ENCODE measurements at places on chromosomes 11 and 22.

- DNase-seq, result peak; percentile 43
Measured at GRCh38 chr11:120108154-120108784, 29.6 kb downstream of the TRIM29 start.

- DNase-seq, result no peak
Measured at GRCh38 chr22:27990879-27991278, 71.8 kb upstream of the PITPNB start.

DNA sequence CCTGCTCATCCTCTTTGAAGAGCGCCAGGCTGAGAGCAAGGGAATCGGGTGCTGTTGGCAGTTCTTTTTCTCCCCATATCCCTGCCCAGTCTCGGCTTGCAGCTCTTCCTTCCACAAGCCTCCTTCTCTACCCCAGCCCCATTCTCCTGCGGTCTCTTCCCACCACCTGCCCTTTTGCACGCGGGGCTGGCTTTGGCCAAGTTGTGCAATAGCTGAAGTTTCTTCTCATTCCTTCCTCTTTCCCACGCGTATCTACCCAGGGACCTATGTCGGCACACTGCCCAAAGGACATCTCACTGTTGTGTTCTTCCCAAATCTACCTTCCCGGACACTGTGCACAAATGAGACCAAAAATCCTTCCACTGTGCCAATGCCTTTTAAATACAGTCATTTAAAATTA lies 22.3 kb upstream of the HTR3A start:
- DNase-seq, result peak; percentile 79

DNA sequence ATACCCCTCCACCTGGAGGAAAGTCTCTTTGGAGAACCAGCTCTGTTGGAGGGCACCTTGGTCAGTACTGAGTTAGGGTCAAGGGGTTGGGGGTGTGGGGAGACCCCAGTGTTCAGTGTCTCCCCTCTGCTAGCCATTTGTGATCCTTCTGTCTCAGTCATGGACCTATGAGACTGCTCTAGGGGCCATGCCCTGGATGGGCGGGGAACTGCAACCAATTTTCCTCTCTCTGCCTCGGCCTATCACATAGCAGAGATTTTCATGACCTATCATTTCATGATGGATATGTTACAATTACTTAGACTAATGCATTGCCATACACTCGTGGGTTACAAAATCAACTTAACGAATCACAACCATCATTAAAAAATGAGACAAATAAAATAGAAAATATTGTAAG lies 7.4 kb downstream of the OTOG start:
- DNase-seq, result no peak

DNA sequence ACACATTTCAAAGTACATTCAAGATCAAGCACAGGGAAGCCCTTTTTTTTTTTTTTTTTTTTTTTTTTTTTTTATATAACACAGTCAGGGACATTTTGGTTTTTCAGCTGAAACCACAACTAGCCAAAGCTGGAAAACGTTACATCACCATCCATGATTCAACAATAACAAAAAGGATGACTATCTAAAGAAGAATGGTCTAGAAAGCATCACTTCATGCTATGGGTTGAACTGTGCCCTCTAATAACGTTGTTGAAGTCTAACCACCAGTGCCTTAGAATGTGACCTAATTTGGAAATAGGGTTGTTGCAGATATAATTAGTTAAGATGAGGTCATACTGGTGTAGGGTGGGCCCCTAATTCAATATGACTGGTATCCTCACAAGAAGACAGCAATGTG lies 46.6 kb downstream of the MTMR2 start:
- no peak for DNase-seq

DNA sequence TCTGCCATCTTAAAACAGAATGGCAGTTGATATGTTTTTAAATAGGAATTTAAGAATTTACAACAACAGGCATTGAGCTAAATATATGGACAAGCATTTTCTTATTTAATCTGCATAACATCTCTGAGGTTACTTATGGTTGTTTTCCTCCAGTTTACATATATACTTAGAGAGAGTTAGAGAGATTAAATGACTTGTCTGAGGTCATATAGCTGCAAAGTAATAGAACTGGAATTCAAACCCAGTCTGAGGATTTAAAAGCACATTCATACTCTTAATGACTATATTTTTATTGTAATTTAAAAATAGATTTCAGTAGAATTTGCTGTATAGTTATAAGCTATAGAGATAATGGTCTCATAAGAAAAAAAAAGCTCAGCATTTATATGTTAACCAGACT lies 81.4 kb upstream of the GRIK4 start:
- no peak for DNase-seq

GRCh38 chr11:12600829-12601228 lies 73.4 kb upstream of the TEAD1 start:
- DNase-seq, result no peak

- DNase-seq, result no peak
Measured at GRCh38 chr11:66055021-66055420, 2.9 kb downstream of the SF3B2 start.

DNA sequence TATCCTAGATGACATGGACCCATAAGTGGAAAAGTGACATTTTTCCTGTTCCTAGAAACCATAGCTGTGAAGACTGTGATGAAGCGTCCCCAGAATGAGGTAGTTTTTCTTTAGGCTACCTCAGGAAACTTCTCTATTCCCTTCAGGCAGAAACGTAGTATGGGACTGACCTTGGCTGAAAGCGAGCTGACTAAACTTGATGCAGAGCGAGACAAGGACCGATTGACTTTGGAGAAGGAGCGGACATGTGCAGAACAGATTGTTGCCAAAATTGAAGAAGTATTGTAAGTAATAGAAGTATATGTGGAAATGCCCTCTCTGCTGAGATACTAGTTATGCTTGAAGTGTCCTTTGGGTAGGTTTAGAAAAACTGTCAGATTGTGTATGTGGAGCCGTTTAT lies 64.7 kb upstream of the GRIK4 start:
- no peak for DNase-seq

DNA sequence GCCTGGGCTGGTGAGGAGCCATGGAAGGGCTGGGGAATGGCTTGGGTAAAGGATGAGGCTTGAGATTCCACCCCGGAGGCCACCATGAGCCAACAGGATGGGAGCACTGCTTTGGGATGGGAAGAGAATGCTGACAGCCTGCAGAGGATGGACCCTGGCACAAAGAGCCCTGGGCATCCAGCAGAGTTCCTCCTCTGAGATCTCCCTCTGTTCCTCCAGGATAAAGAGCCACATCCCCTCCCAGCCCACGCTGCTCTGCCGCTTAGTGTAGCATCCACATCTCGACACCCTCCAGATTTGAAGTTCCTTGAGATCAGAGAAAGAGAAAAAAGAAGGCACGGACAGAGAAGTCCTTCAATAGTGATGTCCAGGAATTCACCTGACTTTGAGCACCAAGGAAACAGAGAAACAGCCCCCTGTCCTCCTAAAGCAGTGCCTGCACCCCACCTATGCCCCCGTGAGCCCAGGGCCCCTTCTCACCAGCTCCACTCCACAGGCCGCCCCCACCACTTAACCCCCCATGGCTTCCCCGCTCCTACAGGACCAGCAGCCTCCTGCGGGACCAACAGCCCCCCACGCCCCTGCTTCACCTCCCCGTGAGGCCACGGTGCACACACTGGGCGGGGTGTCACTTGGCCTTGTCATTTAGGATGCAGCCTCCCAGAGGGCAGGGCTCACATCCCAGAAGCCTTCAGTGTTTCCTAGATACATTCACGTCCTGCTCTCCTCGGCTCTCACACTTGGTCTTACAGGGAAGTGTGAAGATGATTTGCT lies 180.5 kb downstream of the SHANK2 start:
- no peak for DNase-seq

DNA sequence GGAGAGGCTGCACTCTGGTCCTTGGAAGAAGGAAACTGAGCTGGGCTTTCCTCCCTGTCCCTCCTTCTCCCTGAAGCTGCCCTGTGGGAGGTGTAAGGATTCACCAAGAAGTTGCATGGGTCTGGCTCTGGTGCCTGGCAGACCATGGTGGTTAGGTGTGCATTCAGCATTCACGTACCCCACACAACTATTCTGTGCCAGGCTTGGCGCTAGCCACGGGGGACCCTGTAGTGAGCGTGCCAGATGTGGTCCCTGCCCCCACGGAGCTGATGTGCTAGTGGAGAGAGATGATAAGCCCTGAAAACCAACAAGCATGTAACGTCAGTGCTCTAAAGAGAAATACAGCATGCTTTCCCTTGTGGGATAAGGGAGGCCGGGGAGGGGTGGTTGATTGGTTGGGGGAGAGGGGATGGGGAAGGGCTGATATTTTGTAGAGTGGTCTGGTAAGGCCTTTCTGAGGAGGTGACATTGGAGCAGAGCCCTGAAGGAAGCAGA lies 48.9 kb downstream of the CD82 start:
- no peak for DNase-seq

- DNase-seq, result no peak
Measured at GRCh38 chr11:116697011-116697410, 75.8 kb downstream of the BUD13 start.

DNA sequence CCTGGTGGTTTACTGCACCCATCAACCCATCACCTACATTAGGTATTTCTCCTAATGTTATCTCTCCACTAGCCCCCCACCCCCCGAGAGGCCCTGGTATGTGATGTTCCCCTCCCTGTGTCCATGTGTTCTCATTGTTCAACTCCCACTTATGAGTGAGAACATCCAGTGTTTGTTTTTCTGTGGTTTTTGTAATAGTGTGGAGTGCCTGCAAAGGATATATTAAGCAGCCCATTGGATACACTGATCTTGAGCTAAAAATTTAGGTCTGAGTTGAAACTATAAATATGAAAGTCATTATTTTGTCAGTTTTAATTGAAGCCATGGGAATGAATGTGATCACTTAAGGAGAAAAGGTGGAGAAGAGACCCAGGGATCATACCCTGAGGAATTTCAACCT lies 23.0 kb downstream of the MRPL48 start:
- DNase-seq, result no peak

GRCh38 chr22:25420925-25421904 lies 143.3 kb upstream of the GRK3 start:
- no peak for DNase-seq

- DNase-seq, result no peak
Measured at GRCh38 chr11:79212741-79213190, 228.1 kb downstream of the TENM4 start.

GRCh38 chr11:81705283-81705682 lies 1028.4 kb downstream of the FAM181B start:
- no peak for DNase-seq

DNA sequence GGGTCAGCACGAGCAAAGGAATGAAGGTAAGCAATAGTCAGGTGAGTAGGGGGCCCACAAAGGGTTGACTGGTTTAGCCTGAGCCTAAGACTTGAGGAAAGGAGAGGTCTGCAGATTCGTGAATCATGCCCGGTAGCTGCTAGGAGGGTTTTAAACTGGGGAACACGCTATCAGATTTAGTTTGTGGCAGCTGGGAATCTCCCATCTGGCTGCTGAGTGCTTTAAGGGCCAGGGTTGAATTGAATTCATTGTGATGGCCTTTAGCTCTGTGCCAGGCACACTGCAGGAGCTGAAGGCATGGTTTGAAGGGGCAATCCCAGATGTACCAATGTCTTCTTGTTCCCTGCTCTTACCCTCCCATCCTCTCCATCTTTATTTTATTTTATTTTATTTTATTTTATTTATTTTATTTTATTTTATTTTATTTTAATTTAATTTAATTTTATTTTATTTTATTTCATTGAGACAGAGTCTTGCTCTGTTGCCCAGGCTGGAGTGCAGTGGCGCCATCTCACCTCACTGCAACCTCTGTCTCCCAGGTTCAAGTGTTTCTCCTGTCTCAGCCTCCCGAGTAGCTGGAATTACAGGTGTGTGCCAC lies 1.9 kb upstream of the NECTIN1 start:
- DNase-seq, result no peak

DNA sequence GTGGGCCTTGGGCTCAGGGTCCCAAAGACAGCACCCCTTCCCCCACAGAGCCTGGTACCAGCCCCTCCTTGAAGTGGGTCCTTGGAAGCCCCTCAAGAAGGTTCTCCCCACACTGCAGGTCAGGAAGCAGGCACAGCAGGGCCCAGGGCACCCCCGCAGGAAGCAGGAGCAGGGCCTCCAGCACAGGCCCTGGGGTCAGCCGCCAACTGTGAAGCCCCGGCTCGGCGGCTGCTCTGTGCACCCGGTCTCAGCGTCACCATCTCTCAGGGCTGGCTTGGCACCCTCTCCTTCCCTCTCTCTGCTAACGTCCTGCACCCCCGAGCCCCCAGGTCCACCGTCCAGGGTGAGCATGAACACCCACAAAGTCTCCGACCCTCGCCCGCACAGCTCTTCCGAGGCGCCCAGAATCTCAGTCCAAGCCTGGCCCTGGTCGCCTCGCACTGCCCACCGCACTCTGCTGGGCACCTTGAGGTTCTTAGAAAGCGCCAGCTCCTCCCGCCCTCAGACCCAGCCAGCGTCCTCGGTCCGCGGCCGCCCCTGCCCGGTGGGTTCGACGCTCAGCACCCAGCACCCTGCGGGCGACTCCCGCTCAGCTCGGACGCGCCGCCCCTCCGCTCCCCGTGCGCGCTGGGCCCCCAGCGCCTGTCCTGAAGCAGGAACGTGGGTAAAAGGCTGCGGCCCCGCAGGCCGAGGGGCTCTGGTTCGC lies 1.4 kb upstream of the SIGIRR start:
- DNase-seq, result no peak

Measured in CD14-positive monocyte (primary cell).